ENCODE measurements at places on chromosomes 2 and 18.

DNA sequence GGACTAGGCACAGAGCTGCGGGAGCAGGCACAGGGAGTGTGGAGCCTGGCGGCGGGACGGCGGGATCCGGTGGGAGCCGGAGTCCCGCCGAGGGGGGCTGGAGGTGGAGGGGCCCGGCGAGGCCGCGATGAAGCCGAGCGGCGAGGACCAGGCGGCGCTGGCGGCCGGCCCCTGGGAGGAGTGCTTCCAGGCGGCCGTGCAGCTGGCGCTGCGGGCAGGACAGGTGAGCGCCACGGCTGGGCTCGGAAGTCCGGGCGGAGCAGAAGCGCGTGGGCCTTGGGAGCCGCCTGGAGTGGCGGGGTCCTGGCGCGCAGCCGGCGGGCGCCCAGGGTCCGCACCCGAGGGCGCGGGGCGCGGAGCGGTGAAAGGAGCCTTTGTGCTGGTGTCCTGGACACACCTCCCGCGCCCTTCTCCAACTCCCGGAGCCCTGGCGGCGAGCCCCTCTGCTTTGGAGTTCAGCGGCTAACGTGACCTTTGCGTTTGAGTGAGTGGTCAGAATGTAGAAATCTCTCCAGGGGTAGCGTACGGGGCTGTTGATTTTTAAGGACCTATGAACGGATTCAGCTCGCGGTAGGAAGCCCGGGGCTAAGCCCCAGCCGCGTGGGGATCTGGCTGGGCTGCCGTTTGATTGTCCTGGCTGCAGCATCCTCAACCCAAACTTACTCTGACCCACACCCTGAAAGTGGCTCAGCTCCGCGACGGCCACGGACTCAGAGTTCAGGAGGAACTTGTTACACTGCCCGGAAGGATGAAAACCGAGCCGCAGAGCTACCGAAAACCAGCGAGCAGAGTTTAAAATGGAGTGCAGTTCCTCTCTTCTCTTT is 448 bp downstream of the IMPA2 start:
- DNase-seq: peak; percentile 36

DNA sequence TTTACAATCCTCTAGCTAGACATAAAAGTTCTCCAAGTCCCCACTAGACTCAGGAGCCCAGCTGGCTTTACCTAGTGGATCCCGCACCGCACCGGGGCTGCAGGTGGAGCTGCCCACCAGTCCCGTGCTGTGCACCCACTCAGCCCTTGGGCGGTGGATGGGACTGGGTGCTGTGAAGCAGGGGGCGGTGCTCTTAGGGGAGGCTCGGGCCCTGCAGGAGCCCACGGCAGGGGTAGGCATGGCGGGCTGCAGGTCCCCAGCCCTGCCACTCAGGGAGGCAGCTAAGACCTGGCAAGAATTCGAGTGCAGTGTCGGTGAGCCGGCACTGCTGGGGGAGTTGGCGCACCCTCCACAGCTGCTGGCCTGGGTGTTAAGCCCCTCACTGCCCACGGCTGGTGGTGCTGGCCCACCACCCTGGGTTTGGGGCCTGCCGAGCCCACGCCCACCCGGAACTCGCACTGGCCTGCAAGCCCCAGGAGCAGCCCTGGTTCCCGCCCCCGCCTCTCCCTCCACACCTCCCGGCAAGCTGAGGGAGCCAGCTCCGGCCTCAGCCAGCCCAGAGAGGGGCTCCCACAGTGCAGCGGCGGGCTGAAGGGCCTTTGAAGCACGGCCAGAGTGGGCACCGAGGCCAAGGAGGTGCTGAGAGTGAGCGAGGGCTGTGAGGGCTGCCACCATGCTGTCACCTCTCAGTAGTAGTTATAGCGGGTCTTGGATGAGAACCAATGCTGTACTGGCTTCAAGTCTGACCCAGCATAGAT is 255.2 kb downstream of the CDH7 start:
- no peak for DNase-seq

DNA sequence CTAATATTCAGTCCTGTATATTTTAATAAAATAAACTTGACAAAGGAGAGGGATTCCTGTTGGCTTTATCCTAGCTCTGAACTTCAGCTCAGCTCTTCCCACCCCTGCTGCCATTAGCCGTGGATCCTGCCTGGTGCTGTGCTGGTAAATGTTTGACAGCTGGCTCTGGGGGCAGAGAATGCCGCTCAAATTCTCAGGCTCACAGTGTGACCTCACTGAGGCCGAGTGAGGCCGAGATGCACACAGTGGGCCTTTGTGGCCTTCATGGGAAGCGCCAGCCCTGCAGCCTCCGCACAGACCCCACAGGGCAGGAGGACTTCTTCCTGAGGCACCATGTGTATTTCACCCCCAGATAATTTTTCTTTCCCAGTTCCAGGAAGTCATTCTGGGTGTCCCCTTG is 16.5 kb upstream of the FAHD2A start:
- DNase-seq: no peak

GRCh38 chr2:157497638-157498314 is 53.9 kb upstream of the CYTIP start:
- DNase-seq: peak; percentile 50

GRCh38 chr2:9617749-9618148 is 13.0 kb downstream of the YWHAQ start:
- DNase-seq: peak; percentile 72

DNA sequence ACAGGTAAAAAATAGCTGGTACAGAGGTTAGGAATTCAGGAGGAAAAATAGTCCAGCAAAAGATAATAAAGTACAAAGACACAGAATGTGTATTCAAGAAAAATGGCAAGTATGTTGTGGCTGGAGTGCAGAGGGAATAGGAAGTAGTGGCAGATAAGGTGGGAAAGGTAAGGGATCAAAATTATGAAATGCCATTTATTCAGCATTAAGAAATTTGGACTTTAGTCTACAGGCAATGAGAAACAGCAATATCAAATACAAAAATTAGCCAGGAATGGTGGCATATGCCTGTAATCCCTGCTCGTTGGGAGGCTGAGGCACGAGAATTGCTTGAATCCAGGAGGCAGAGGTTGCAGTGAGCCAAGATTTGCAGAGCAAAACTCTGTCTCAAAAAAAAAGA is 10.3 kb downstream of the MMADHC start:
- no peak for DNase-seq

GRCh38 chr2:179614121-179614520 is 247.3 kb downstream of the ZNF385B start:
- DNase-seq: peak; percentile 48

GRCh38 chr2:100470898-100471514 is 724 bp downstream of the NMS start:
- DNase-seq: peak; percentile 12

GRCh38 chr2:4914551-4914950 is 777.6 kb upstream of the SOX11 start:
- DNase-seq: no peak

- DNase-seq: peak; percentile 96
These were observed 93.5 kb upstream of the ITGB6 start for GRCh38 chr2:160293391-160294091.

DNA sequence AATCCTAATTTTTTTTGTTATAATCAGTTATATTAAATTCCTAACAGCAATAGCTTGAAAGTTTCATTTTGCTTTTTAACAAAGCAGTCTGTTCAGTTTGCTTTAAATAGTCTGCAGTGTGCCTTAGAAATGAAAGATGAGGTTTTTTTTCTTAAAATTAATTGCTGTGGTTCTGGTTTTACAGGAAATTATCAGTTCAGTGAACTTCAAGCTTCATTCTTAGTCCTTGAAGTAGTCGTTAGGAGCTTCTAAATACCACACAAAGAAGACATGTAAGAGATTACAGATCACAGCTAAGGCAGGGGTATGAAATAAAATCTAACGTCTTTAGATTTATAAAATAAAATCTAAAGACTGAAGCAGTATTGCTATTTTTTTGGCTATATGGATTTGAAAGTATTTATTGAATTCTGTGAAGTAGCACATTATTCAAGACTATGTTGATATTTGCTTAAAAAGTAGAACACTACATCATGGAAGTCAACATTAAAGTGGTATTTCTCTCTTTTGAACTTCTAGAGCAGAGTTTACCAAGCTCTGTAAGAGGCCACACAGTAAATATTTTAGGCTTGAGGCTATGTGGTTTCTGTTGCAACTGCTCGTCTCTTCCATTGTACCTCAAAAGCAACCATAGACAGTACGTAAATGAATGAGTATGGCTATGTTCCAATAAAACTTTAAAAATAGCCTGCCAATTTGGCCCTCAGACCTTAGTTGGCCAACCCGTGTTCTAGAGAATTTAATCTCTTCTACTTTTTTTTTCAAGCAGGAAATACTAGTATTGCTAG is 81.5 kb upstream of the STON1 start:
- DNase-seq: peak; percentile 91

- DNase-seq: no peak
These were observed 405 bp downstream of the CASP10 start for GRCh38 chr2:201183365-201183727.

DNA sequence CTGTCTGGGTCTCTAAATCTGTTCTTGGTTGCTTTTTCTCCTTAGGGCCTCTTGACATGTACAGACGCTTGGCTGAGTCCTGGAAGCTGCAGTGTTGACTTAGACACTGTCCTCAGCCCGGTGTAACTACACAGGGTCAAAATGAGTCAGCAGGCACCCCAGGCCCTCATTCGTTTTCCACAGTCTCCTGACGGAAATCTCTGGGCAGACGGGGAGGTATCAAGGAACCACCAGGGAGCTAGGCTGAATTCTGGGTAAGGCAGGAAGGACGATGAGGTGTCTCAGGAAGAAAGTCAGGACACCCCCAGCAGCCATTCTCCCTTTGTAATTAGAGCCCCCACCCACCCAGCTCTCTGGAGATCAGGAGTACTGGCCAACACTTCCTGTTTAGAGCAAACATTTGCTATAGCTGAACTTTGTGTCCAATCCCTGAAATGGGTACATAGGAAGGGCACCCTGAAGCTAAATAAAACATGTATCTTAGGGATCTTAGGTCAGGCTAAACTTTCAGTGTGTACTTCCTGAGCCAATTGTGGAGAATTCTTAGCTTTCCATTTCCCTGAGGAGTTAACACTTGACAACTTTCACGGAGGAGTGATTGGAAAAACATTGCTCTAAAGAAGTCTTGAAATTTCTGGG is 23.9 kb upstream of the EPAS1 start:
- DNase-seq: peak; percentile 61

DNA sequence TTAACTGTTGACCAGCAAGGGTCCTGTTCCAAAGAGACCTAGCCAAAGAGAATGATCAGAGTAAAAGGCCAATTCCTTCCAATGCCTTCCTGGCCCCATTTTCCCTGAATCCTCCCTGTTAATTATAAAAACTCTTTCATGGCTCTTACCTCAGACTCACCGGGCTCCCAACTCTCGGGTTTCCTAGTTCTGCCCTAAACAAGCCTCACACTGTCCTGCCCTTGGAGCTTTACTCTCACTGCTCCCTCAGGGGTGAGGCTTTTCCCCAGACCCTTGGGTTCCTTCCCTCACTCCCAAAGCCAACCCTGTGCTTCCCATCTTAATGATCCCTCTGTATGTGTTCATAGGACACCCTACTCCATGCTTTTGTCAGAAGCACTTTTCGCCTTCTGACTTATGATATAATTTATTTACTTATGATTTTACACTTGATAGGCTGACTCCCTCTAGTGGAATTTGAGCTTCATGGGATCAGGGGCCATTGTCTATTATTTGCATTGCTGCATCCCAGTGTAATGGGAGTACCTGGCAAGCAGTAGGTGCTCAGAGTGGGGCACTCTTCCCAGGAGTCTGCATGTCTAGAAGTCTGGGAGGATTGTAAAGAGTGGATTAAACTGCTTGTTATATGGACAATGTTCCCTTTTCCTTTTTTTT is 29.9 kb upstream of the ZNG1B start:
- DNase-seq: no peak

- DNase-seq: peak; percentile 73
These were observed 54.8 kb downstream of the ZNF407 start for GRCh38 chr18:74652392-74652988.

GRCh38 chr18:54210463-54210862 is 14.0 kb downstream of the MBD2 start:
- DNase-seq: no peak

GRCh38 chr18:62372156-62372555 is 47.0 kb downstream of the TNFRSF11A start:
- DNase-seq: no peak

DNA sequence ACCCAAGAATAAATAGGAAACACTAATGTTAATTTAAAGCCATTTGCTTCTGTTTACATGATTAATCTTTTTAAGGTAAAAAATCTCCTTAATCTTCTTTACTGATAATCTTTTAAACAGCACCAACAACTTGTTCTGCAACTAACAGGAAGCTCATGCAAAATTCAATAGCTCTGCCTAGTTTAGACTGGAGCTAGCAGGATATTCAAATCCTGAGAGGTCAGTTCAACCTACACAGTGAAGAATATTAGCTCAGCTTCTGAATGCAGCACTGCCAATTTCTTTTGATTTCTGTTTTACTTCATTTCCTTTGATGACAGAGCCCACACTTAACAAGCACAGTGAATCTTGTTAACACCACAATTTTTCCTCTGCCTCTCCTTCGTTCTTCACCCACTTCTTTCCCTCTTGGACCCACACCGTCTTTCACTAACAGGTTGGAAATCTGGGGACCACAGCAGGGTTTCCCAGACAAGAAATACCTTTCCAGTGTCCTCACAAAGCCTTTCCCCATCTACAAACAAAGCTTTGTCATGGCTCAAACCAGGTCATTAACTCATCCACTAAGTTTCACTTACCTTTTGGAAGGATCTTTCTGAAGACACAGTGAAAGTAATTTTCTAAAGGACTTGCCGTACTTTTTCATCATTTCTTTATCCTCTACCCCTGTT is 109.8 kb downstream of the STK39 start:
- no peak for DNase-seq

GRCh38 chr18:79458131-79458838 is 62.6 kb downstream of the NFATC1 start:
- peak; percentile 93 for DNase-seq

DNA sequence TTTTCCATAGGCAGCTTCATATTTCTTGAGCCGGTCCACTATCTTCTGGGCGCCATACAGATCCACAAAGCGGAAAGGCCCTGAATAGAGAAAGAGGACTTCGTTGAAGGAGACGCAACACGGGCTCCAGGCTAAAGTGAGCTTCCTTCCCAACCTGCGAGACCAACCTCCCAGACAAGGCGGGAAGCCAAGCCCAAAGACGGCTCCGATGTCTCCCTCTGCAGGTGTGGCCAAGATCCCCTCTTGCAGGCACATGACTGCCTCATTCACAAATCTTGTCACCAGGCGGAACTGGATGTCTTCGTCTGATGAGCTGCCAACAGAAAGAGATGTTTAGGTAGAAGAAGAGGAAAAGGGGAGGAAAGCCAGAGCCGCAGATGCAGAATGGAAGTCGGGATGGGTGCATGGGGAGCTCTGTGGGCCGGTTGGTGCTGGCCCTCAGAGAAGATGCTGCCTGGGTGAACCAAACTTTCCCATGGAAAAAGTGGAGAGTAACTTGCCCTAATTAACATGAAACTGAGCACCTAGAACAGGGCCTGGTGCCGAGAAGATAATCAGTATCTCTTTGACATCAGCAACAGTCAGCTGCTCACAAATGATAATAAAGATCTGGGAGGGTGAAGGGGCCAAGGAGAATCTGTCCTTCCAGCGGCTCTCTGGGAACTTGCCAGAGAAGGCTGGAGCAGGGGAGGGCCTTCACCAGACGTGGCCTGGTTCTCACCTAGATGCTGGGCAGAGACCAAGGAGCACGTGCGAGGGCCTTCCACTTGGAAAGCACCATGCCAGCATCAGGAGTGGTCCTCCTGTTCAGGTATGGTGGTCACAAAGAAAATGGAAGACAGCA is 18.6 kb downstream of the GAREM2 start:
- no peak for DNase-seq
